Bronchial epithelial cell (primary cell): ENCODE measurements at places on chromosomes 6 and 20.

DNA sequence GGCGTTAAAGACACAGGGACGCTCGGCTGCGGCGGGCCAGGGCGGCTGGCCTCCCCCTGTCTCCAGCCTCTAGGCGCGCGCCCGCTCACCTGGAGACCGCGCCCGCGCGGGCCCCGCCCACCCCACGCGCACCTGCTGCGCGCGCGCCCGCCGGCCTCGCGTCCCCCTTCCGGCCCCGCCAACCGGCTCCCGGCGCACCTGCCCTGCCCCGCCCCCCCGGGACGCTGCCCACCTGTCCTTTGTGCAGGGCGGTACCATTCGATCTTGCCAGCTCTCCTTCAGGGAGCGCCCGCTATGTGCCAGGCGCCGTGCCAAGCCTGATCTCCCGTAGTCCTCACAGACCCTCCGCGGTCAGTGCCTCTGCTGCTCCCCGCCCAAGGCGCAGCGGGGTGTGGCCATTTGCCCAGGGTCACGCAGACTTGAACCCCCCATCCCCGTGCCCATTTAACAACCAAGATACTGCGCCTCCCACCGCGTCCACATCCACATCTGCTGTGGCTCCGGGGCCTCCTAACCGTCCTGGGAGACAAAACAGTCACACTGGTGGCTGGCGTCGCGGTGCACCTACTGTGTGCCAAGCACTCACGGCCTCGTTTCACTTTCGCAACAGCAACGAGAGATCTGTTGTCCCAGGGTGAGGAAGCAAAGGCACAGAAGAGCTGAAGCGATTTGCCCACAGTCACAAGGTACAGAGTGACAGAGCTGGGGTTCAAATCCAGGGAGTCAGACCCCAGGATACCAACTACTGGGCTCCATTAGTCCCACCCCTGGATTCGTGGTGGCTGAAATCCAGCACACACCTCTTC, 48.1 kb downstream of the NOL4L start:
- no peak for DNase-seq

DNA sequence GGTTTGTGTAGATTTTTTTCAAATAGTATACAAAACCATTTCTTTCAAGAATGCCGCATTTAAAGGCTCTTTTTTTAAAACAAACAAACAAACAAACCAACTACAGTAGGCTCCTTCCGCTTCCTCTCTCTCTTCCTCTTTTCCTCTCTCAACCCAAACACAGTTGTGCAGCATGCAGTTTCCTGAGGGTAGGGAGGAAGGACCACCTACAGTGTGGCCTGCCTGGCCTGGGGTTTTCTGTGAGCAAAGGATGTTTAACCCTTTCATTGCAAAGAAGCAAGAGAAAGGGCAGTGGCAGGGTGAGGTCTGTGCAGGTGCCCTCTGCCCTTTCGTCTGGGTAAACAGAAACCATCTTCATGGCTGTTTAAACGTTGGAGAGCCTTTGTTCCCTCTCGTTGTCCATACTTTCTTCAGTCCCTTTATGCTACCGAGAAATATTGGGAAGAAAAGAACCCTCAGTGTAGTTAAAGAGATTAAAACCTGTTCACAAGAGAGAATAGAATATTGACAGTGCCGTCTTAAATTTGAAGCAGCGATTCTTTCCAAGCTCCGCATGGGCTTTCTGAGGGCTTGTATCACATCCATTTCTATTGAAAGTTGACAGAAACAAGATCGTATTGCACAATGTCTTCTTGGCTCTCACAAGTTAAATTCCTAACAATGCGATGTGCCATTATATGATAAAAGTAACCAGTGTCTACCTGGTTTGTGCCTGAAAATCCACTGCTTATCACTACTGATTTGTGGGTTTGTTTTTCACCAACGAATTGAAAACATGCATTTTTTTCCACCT, 215.5 kb upstream of the SNX9 start:
- DNase-seq = no peak

- peak; percentile 58 for DNase-seq
Observed at GRCh38 chr6:90362318-90362717, 65.7 kb upstream of the BACH2 start.

DNA sequence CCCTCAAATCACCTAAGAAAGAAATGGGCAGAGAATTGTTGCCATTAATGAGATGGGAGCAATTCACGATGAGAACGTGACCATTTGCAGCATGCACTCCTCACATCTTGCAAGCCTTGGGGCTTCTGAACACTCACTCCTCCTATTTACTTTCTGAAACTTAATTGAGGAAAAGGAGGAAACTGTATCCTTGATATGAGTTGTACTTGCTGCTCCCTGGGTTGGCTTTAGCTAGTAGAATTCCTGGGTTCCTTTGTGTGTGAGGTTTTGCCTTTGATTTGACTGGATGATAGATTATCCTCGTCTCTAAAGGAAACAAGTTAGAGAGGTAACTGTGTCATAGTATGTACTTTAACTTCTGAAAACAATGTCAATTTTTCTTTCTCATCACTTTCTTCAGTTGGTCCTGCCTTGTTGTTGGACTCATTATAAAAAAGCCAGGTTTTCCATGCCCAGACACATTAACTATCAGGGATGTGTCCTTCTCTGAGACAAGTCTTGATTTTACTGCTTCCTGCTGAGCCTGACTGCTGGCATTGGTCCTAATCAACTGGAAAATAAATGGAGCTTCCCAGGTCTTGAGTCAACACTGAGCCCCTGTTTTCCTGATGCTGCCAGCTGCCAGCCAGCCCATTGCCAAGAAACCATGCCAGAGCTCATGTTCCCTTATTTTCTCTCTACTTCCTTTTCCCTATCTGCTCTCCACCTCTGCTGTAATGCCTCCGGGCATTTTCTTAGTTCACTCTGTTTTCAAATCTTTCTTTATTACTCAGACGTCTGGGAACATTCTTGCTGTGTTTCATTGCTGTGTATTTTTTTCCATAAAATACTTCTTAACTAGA, 6.0 kb upstream of the MRAP2 start:
- DNase-seq = peak; percentile 91

DNA sequence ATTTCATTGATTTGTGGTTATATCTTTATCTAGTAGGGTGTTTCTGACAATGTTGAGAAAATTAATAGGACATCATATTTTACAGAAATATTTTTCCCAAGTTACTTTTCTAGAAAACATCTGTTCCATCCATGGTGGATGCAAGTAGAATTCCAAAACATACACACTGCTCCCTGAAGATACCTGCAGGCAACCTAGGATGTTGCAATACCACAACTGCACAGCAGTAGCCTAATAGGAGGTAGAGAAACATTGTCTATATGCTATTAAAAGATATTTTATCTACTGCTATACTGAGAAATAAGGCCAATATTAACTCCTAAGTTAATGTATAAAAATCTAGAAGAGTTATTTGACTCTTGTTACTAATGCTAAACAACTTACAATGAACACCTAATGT, 6.8 kb downstream of the ILRUN start:
- DNase-seq = no peak

GRCh38 chr6:1255636-1256365, 56.1 kb upstream of the FOXQ1 start:
- no peak for DNase-seq

DNA sequence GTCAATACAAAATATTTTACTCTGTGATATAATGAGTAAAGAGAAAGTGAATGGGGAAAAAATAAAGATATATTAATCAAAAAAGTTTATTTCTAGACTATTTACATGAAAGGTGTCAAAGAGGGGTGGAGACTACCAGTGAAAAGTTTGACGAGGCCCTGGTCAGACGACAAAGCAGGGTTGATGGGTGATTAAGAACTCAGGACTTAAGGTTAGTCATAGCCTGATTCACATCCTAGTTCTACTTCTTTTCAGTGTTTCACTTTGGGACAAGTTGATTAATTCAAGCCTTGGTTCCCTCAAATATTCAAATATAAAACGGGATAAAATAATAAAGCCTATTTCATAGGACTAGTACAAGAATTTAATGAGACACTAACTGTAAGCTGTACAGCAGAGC, 178.2 kb upstream of the HS3ST5 start:
- DNase-seq = no peak

DNA sequence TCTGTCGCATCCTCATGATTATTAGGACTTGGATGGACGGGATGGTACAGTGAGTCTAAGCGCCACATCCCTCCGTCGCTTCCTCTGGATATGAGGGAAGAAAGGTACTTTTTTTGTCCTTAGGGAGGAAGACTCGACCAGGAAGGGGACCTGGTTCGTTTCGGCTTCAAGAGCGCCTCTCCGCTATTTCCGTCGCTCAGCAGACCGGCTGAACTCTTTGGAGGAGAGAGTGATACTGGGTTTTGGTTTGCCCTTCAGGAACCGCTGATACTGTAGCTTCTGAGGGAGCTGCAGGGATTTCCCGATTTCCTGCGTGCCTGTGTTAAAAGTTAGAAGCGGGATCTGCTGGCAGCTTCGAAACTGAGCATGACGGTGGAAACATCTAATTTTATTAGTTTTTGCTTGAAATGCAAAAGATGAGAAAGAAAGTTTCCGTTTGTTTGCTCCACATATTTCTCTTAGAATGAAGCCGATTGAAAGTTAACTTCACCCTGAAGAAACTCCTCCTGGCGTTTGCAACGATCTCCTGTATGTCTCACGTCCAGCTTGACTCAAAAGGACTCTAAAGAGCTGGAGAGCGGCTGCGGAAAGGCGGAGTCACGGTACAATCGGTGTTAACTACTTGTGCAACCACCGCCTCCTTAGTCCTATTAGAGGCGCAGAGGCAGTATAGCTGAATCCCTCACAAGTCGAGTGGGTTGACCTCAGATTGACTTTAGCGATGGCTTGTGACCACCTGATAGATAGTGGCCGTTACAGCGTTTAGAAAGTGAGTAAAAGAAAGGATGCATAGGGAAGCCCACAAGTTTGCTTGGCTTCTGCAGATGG, 129.4 kb downstream of the TRIM27 start:
- peak; percentile 66 for DNase-seq

GRCh38 chr6:97864366-97864765, 581.4 kb upstream of the MMS22L start:
- DNase-seq = no peak

GRCh38 chr20:16491294-16491905, 81.8 kb downstream of the KIF16B start:
- DNase-seq = no peak
